ENCODE measurements at places on chromosomes 3 and 15.

DNA sequence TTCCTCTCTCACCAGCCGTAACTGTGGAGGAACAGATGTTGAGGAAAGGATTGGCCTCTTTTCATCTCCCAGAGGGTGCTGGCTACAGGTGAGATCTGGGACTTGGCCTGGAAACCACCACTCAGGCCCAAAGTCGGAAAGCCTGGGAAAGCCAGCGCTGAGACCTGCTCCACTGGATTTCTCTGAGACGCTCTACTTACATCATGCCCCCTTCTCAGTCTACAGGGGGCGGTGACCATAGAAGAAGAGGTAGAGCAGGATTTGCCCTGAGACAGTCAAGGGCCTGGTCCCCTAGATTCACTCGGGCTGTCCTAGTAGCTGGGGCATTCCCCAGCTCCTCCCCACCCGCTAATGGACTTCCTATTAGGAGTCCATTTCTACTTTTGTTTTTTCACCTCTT is 80.9 kb downstream of the C3orf38 start:
- no peak for DNase-seq

GRCh38 chr3:106965307-106965706 is 411.9 kb upstream of the CCDC54 start:
- DNase-seq: no peak

DNA sequence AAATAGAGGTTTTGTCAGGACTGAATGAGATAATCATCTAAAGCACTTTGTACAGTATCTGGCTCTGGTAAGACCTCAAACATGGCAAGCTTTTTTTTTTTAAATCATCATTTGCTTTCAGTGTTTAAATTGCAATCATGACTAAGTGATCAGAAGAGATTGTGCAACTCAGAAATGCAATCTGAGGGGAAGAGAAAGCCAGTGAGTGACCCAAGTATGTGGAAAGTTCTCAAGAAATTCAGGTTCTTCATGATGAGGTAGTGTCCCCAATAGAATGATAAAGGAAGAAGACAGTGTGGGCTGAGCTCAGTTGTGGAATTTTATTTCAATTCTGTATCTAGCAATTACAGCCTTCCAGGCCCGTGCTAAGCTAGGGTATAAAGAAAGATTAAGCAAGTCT is 132.2 kb upstream of the TBC1D5 start:
- no peak for DNase-seq

GRCh38 chr3:142009029-142009428 is 132.6 kb downstream of the ATP1B3 start:
- DNase-seq: no peak

- DNase-seq: no peak
Observed at GRCh38 chr3:11548721-11549131, 95.0 kb downstream of the VGLL4 start.

All from CD8-positive, alpha-beta memory T cell (primary cell).